Fibroblast of skin of scalp (primary cell): ENCODE measurements at places on chromosomes 3 and 15.

DNA sequence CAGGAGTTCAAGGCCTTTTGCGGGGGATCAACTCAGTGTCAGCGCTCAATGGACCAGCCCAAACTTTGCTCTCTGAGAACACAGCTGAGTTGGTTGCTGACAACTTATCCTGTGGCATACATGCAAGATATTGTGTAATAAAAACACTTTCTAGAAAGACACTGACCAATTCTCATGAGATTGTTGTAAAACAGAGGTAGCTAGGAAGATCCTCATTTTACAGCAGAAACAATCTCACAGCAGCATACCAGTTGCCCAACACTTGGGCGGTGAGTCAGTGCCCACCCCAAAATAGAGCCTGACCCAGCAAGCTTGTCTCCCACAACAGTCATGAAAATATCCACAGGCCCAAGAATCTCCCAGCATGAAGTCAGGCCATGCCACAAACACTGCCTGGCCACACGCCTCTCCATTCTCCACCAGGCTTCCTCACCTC lies 18.2 kb downstream of the KLHL6 start:
- DNase-seq = peak; percentile 59

DNA sequence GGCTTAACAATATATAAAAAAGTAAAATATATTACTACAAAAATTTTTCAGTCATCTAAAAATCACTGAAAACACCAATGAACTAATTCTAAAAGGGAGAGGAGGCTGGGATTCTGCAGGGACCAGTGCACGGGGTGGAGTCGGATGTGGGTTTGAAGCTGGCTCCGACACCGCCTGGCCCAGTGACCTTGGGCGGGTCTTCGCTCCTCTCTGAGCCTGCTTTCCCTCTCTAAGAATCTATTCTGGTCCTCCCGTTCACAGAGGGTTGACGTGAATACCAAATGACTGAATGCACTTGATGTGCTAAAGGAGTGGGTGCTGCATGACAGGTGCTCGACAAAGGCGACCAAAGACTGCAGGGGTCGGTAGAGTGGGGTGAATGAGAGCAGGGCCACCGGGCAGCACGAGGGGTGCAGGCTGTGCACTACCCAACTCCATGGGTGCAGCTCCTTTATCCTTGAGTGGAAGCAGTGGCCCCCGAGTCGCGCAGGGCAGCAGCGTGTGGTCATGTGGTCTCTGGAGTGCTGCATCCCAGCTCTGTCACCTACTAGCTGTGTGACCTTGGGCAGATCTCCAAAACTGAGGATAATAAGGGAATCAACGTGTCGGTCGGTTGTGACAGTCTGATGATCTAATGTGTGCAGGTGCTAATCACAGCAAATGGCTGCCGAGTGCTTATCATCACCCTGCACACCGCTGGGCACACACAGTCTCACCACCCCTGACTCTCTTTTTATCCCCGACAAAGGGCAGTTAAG lies 8.6 kb upstream of the IQSEC1 start:
- no peak for DNase-seq

- peak; percentile 63 for DNase-seq
Measured at GRCh38 chr3:190180268-190180667, 59.6 kb upstream of the P3H2 start.

DNA sequence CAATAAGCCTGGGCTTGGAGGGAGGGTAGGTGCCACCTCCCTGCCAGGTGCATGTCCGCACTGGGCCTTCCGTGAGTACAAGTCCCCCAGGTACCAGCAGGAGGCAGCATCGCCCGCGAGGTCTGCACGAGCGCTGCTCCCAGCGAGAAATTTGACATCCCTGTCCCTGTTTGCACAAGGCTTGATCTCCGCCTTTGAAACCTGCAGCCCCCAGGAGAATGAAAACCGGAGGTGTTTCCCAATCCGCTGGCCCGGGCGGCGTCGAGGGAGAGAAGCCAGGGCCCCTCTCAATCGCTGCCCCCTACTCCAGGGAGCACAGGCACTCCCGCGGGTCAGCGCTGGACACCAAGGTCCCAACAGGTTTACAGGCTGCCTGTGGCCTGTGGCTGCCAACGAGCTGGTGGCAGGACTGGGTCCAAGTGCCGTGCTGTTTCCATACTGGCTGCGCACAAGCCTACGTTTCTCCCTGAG lies 961 bp downstream of the HAPLN3 start:
- peak; percentile 38 for DNase-seq

DNA sequence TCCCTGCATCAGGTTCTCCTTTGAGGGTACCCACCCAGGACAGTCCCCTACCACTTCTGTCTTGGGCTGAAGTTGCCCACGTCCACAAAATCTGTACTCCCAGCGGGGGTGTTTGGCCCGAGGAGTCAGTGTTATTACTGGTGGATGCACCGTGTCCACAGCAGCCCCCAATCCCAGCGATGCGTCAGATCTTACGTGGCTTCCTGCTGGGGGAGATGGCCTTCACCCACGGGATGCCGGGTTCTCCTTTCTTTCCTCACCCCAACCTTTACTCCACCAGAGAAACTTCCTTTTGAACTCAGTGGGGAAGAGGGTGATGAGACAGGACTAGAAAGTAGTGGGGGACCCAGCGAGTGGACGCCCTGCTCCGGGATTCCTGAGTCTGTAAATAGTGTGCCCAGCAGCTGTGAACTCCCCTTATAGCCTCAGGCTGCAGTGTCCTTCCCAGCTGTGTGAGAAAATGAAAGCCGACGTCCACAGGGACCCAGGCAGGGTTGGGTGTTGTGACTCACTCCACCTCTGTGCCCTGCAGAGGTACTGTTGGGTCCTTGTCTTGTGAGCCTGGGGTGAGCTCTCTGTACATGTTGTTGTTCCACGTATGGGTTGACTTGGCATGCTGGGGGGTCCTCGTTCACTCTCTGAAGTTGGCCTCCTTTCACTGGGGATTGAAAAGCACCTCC lies 31.5 kb downstream of the CRTAP start:
- DNase-seq = no peak

DNA sequence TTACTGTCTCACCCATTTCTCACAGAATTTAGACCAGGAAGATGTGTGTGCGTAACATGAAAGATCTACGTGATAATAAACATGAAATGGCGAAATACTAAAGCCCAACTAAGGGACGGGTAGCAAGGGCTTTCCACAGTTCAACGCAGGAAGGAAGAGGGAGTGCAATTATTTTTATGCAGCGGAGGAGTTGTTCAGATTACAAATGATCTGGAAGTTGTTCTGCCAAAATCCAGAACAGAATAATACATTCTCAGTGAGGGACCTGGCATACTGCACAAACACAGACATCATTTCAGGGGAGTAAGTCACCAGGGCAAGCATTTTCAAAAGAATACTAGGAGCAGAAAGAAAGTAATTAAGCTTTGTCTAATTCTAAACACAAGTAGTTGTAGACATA lies 133.6 kb upstream of the RAP2B start:
- DNase-seq = no peak

GRCh38 chr3:119413603-119414280 lies 49.7 kb downstream of the TMEM39A start:
- no peak for DNase-seq

DNA sequence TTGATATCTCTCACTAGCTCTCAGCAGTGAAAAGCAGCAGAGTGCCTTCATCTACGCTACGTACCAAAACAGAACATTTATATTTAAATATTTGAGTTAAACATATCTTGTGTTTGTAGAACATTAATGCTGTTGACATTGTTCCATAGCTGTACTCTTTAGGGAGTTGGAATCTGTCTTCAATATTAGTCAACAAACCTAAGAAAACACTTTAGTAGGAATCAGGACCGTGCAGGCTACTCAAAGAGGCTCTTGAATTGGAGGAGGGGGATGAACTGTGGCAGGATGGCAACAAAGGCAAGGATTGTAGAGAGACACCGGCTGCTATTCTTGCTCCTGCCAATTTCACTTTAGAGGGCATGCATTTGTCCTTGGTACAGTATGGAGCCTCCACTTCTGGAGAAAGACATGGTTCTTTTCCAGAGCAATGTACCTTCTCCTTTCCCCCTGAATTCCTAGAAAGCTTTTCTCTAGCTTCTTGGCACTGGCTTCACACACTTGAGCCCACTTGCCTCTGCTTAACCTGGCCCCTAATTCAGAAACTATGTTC lies 265.9 kb downstream of the CD47 start:
- DNase-seq = no peak

DNA sequence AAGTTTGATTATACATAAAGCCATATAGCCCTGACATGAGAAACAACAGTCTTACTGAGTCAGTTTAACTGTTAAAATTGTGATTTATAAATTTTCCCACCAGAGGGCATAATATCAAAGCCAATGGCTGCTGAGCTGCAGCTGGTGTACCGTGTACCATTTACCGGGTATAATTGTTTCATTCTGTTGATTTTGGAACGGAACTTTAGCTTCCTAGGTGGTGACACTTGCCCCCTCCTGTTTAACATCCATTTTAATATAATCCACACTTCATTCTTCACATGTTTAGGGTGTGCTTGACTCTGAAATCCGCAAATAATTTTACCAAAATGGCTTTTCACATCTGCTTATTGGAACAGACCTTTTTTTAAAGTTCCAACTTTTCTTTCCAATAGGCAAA lies 72.8 kb downstream of the SLC9A9 start:
- peak; percentile 48 for DNase-seq

DNA sequence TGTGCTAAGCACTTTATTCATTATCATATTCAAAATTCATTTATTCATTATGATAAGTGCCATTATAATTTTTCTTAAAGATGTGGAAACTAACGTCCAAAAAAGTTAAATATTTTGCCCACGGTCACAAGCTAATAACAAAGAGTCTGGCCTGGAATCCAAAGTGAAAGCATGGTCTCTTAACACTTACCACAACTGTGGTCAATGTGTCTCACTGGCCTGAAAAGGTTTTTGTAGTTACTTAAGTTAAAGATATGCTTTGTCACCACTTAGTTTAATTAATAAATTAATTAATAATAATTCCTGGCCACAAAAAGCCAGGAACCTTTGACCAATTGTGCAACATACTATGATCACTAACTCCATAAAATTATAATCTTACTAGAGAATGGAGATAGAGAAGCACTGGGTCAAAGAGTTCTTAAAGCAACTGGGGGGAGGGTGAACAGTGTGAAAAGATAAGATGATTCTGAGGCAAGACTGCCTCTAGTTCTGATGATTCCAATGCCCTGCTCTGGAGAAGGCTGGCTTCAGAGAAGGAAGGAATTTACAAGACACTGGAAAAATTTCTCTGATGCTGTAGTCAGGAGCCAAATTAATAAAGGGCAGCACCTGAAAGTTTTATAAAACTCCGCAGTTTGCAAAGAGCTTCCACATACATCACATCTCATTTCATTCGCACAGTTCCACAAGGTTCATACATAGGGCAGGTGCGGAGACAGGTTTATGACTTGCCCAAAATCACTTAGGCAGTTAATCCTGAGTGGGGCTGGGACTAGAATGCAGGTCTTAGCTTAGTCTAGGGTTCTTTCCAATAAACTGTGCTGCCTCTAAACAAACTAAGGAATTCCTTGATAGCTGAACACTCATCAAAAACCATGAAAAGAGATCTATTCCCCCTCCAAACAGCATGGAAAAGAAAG lies 32.5 kb downstream of the NPTN start:
- DNase-seq = no peak

- DNase-seq = peak; percentile 56
Measured at GRCh38 chr15:97902140-97902780, 58.2 kb upstream of the ARRDC4 start.

- no peak for DNase-seq
Measured at GRCh38 chr15:59447367-59447766, 9.4 kb downstream of the FAM81A start.

- DNase-seq = peak; percentile 51
Measured at GRCh38 chr15:74901612-74902063, 5.0 kb downstream of the FAM219B start.

DNA sequence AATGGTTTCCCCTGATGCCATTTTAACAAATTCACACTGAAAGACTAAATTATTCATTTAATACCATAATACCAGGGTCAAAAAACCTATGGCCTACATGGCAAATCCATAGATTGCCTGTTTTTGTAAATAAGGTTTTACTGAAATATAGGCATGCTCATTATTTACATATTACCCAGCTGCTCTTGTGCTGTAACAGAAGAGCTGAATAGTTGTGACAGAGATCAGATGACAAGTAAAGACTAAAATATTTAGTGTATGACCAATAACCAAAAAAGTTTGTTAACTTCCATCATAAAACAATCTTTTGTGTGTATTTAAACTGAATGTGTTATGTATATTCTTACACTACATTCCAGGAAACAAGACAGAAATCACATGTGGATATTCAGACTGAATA lies 60.2 kb downstream of the DENND4A start:
- DNase-seq = peak; percentile 29

DNA sequence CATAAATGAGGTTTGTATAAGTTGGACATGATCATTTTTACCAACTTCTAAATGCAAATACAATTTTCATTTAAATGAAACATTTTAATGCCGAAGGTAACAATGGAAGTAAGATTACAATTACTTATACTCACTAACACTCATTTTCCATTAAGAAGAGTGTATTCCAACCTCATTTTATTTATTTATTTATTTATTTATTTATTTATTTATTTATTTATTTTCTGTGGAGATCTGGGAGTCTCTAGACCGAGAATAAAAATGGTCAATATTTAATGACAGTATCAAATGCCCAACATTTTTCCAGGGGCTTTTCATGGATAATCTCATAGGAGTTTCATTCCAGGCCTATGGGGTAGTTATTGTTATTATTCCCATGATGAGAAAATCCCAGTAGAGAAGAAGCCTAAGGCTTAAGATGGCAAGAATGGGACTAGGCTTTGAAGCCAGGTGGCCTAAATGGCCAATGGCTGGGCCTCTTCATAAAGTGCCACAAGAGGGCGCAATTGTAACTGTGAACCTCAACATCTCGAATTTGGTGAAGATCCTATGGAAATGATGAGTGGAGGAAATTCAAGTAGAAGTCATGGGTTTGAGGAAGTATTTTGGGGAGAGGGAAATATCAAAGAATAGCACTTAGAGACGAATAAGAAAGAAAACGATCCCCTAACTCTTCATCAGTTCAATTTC lies 21.3 kb downstream of the VGLL3 start:
- peak; percentile 62 for DNase-seq

DNA sequence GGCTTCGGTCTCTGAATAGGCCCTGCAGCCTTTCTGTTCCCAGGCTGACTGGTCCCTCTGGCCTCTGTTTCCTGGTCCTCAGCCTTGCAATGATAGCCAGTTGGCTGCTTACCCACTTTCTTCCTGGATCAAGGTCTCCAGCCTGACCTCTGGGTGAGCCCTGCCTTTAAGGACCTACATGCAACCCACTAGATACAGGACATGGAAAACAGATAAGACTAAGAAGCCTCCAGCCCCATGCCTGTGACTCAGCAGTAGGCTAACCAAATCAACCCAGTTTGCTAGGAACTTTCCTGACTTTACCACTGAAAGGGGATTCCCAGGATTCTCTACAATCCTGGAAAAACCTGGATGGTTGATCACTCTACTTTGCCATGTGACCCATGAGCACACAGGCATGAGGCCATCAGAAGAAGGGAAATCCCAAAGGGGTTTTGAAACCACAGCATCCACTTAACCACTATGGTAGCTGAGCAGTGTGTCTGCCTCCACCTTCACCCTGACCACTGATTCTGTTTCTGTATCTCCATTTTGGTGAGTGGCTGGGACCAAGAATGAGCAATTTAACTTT lies 188.1 kb downstream of the CHST2 start:
- peak; percentile 53 for DNase-seq
